ENCODE measurements at places on chromosomes 1 and 21.

DNA sequence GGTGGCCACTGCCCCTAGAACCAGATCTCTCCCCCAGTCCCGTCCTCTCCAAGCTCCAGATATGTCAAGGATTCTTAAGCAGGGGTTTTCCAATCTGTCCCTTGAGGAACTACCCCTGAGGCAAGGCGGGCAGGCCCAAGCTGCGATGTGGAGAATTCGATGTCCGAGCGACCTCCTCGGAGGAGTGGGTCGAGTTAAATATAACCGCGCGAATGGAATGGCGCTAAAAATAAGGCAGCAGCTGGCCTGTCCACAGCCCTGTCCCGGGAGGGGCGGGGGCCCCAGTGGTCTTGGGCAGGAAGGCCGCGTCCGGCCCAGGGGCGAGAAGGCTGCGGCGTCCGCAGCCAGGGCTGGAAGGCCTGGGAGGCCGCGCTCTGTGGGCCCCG, 5.8 kb upstream of the FOXD3 start:
- peak overlapping the region; percentile 25 for H3K27ac ChIP-seq
- H3K27me3 ChIP-seq: peaks cover 62% of the 10 kb centered on the region
- peaks cover 31% of the 10 kb centered on the region for H3K4me1 ChIP-seq
- peak overlapping the region; percentile 46 for H3K4me3 ChIP-seq
- H3K36me3 ChIP-seq: peaks cover 26% of the 10 kb centered on the region
- no peak for DNase-seq

DNA sequence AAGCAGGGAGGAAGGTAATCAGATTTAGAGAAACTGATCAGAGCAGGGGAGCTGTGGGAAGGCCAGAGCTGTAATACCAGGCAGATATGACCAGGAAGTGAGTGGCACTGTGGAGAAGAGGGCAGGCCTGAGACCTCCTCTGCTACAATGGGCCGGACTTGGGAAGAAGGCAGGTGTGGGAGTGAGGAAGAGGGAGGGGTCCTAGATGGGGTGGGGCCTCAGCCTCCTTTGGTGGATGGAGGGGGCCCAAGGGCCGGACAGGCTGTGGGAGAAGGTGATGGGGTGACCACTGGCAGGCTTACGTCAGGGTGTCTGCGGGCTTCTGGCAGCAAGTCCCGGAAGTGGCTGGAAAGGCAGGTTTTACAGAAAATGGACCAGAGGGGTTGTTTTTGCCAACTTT, 5.0 kb upstream of the HPCA start:
- DNase-seq: no peak
- H3K4me1 ChIP-seq: peaks cover 8% of the 10 kb centered on the region
- no peak overlapping the region for H3K27ac ChIP-seq
- H3K27me3 ChIP-seq: peaks cover 16% of the 10 kb centered on the region
- H3K36me3 ChIP-seq: no peaks in the 10 kb centered on the region

DNA sequence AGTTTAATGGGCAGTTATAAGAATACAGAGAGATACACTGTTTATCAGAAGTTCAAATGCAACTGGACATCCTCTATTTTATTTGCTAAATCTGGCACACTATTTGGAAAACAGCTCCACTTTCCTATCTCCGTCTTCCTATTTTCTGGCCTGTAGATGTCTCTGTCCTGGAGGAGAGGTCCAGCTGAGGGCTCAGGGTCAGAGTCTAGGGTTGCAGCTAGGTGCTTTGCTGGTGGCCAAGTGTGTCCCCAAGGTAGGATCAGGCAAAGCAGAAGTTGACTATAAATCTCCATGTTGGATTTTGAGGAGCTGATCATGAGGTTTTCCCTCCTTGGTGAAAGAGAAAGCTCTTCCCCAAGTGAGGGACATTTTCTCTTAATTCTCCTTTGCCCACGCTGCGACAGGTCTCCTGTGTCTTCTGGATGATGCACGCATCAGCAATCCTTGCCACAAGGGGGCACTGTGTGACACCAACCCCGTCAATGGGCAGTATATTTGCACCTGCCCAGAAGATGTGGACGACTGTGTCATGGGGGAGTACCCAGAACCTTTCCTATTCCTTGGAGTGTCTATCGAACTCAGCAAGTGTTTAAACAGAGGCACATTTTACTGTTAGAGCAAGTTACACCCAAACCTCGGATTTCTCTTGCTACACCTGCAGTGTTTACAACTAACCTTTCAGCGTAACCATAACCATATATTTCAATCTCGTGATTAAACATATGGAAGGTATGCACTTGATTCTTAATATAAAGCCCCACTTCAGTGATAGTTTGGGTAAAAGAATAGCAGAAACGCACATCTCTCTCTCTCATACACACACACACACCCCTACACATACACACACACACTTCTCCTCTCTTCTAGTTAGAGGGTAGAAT, 10.2 kb downstream of the ADAM30 start:
- no peak overlapping the region for H3K4me3 ChIP-seq
- H3K36me3 ChIP-seq: no peaks in the 10 kb centered on the region
- H3K27me3 ChIP-seq: peaks cover 18% of the 10 kb centered on the region
- H3K27ac ChIP-seq: no peak overlapping the region
- no peaks in the 10 kb centered on the region for H3K4me1 ChIP-seq

GRCh38 chr1:9569267-9569666, 19.4 kb upstream of the TMEM201 start:
- H3K27me3 ChIP-seq: no peaks in the 10 kb centered on the region
- H3K4me1 ChIP-seq: no peaks in the 10 kb centered on the region
- DNase-seq: no peak
- H3K36me3 ChIP-seq: no peaks in the 10 kb centered on the region
- no peak overlapping the region for H3K27ac ChIP-seq

GRCh38 chr1:184023171-184023570, 14.4 kb downstream of the COLGALT2 start:
- no peaks in the 10 kb centered on the region for H3K4me1 ChIP-seq
- no peak for DNase-seq
- no peak overlapping the region for H3K4me3 ChIP-seq
- H3K27me3 ChIP-seq: peaks cover 8% of the 10 kb centered on the region
- H3K27ac ChIP-seq: no peak overlapping the region

DNA sequence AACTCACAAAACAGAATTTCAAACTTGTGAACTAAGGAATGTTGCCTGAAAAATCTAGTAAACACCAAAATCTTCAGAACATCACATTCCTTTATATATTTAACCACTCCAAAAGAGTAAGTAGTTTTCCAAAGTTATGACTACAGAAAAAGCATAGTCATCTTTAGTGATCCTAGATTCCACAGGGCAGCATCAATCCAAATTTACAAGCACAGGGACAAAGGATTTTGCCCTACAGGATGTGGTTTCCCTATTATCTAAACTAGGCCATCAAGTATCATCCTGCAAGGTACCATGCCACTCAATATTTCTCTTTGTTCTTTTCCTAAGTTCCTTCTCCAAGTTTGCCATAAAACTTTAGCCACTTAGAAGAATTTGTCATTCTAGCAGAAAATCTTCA, 33.0 kb downstream of the COP1 start:
- no peak for DNase-seq
- H3K27ac ChIP-seq: no peak overlapping the region
- no peak overlapping the region for H3K4me3 ChIP-seq
- H3K27me3 ChIP-seq: no peaks in the 10 kb centered on the region
- H3K4me1 ChIP-seq: peaks cover 27% of the 10 kb centered on the region
- peaks cover 51% of the 10 kb centered on the region for H3K36me3 ChIP-seq

DNA sequence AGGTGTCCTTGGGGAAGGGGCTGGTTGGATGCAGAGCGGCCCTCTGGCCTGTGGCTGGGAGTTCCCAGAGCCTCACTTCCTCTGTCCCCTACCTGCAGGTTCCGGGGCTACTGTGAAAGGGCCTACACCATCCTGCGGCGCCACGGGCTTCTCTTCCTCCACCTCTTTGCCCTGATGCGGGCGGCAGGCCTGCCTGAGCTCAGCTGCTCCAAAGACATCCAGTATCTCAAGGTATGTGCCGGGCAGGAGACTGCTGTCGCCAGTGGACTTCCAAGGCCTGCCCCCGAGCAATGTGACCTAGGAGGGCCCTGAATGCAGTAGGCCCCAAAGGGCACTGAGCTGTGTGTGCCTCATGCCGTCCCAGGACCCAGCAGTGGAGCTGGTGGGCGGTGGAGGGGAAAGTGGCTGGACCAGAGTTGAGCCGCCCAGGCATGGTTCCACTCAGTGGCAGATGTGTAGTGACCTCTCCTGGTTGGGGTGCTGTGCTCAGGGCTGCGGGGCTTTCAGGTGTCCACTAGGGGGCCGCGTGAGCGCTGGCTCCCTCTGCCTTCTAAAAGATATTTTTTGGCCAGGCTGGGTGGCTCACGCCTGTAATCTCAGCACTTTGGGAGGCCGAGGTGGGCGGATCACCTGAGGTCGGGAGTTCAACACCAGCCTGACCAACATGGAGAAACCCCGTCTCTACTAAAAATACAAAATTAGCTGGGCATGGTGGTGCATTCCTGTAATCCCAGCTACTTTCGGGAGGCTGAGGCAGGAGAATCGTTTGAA, 73.4 kb downstream of the PIK3CD start:
- no peaks in the 10 kb centered on the region for H3K27me3 ChIP-seq
- peak overlapping the region; percentile 79 for H3K27ac ChIP-seq
- peak; percentile 76 for DNase-seq
- peaks cover 89% of the 10 kb centered on the region for H3K36me3 ChIP-seq
- H3K4me1 ChIP-seq: peaks cover 69% of the 10 kb centered on the region

GRCh38 chr1:90798883-90799282, 81.8 kb upstream of the BARHL2 start:
- no peaks in the 10 kb centered on the region for H3K4me1 ChIP-seq
- H3K4me3 ChIP-seq: no peak overlapping the region
- peaks cover 16% of the 10 kb centered on the region for H3K27me3 ChIP-seq
